Right hindlimb (tissue), 1 donor: ENCODE measurements at places on chromosomes 2 and 18.

- no peak for DNase-seq
Observed at GRCh38 chr2:73253400-73253799, 19.3 kb downstream of the CCT7 start.

GRCh38 chr2:26540961-26541360, 63.0 kb upstream of the OTOF start:
- DNase-seq = peak; percentile 12

- no peak for DNase-seq
Observed at GRCh38 chr2:240428245-240428644, 7.2 kb upstream of the GPC1 start.

GRCh38 chr2:241459520-241459919, 48.9 kb downstream of the STK25 start:
- DNase-seq = no peak

- DNase-seq = no peak
Observed at GRCh38 chr18:360676-361075, 92.8 kb upstream of the THOC1 start.

- DNase-seq = no peak
Observed at GRCh38 chr2:55101466-55101865, 51.2 kb upstream of the RTN4 start.

GRCh38 chr2:71575966-71576365, 122.6 kb downstream of the DYSF start:
- DNase-seq = no peak

- DNase-seq = no peak
Observed at GRCh38 chr2:102485147-102485785, 12.2 kb downstream of the SLC9A4 start.

DNA sequence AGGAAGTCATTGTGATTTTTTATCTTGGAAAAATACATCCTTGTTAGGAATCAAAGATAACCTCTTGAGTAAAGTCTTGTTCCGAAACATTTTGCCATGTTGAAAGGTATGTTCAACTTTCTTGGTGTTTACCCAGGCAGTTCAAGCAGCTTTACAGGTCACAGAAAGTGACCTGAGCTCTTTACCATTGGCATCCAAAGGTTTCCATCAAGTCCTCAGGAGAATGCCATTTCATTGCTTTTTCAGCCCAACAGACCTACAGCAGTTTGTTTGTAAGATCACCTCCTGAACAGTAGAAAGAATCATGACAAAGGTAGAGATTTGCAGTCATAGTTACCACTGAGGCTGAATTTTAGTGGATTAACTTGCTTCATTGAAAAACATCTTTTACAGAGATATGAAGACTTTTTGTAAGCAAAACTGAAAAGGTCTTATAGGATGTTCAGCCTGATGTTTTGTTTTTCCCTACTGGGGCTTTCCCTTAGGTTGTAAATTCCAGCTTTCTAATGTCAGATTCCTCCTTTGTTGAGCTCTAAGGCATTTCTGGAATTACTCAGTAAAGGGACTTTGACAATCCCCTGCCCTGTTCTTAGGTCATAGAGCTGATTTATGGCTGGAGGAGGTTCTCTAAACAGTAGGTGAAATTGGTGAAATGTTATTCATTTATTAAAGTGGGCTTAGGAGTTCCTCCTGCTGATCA, 236.8 kb upstream of the RBMS1 start:
- DNase-seq = no peak

- DNase-seq = no peak
Observed at GRCh38 chr2:118227698-118228508, 139.6 kb downstream of the INSIG2 start.

DNA sequence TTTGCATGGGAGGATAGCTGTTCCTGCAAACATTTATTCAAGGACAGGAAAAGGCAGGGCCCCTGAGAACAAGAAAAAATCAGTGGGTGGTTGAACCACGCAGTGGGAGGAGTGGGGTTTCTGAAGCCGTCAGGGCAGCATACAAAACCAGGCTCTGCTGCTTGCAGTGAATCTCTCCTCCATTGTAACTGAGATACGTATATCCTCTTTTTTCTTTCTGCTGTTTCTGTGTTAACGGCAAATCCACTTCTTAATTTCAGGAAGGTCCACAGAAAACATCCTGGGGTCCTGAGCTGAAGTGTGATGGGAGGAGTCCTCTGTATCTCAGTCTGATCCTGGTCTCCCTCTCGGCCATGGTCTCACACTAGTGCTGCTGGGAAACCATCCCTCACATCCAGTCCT, 27.2 kb upstream of the KCNF1 start:
- no peak for DNase-seq

DNA sequence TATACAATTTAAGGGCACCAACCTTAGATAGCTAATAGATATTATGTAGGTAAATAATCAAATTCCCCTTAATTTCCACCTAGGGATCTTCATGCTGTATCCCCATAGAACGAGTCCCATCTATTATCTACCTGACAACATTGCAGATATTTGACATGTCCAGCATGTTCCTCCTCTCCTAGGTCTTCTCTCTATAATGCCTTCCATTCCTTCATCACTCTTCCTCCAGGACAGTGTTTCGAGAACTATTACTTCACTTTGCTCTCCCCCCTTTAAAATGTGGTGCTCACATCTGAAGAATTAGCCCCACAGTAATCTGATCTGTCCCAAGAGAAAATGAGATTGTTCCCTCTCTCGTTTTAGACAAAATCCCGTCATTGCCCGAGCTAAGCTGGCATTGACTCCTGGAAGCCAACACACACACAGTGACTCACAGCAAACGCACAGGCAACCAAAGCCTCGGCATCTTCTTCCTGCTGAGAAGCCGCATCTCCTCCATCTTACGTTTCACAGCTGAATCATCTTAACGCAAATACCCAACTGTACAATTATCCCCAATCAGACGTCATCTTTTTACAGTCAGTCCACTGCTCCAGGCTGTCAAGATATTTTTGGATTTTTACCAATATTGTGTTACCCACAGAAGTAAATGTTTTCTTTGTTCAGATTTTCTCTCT, 162.9 kb upstream of the AGAP1 start:
- peak; percentile 30 for DNase-seq

DNA sequence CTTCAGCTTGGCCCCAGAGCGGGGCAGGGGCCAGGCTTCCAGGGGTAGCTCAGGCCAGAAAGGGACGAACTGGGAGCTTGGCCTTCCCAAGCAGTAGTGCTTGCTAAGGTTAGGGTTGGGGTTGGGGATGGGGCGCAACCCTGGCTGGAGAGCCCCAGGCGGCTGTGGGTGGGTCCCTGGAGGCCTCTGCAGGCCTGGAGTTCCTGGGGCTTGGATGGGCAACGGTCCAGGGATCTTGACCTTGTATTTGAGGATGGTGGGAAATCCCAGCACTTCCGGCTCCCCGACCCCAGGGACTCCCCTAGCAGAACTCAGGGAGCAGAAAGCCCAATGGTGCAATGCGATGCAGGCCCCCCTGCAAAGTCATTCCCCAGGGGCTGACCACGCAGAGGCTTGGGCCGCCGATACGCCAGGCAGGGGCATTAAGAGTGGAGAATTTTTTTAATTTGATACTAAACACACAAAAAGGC, 12.6 kb upstream of the MLPH start:
- DNase-seq = peak; percentile 67

DNA sequence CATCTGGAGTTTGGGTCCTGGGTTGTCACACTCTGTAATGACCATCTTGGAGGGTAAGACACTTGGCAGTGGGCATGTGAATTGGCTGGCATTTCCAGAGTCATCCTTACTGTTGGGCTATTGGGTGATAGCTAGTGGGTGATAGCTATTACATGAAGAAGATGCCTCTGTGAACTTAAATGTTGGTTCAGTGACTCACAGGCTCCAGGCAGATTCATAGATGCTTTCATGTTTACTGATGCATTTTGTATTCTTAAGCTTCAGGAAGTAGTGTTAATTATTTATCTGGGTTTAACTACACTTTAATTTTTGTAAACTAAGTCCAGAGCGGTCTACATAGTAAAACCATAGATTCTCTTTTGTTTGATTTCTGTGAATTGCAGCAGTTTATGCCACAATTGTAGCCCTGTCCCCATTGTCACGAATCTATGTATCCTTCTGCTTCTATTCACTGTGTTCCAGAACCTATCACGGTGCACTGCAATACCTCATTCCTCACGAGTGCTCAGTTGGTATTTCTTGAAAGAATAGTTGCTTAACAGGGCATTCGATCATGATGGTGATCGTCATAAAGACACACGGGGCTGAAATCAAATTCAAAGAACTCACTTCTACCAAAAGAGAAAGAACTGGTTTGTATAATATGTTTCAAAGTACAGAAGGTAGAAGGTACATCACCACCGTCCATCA, 79.7 kb downstream of the GBX2 start:
- no peak for DNase-seq

GRCh38 chr2:81328968-81329367, 1024.4 kb upstream of the LRRTM1 start:
- DNase-seq = no peak

GRCh38 chr2:23584054-23584745, 199.2 kb downstream of the KLHL29 start:
- peak; percentile 62 for DNase-seq

- peak; percentile 27 for DNase-seq
Observed at GRCh38 chr2:37232131-37232933, 874 bp downstream of the NDUFAF7 start.

DNA sequence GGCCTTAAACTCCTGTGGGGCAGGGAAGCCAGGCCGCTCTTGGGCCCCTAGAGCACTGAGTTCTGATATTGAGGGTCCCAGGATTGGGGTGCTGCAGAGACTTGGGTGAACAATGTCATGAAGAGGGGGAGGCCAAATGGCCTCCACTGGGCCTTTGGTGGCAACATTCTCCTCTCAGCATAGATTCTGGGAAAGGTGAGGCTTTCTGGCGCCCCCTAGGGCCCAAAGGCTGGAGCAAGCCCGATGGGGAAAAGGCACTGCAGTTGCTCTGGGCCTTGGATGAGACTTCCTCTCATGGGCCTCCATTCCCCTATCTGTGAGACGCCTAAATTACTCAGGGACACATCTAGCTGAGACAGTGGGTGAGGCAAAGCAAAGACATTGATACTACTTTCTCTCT, 84.8 kb downstream of the ACAA2 start:
- no peak for DNase-seq

GRCh38 chr2:158297120-158297519, 159.4 kb downstream of the CCDC148 start:
- no peak for DNase-seq
